ENCODE measurements at places on chromosomes 1 and 21.

DNA sequence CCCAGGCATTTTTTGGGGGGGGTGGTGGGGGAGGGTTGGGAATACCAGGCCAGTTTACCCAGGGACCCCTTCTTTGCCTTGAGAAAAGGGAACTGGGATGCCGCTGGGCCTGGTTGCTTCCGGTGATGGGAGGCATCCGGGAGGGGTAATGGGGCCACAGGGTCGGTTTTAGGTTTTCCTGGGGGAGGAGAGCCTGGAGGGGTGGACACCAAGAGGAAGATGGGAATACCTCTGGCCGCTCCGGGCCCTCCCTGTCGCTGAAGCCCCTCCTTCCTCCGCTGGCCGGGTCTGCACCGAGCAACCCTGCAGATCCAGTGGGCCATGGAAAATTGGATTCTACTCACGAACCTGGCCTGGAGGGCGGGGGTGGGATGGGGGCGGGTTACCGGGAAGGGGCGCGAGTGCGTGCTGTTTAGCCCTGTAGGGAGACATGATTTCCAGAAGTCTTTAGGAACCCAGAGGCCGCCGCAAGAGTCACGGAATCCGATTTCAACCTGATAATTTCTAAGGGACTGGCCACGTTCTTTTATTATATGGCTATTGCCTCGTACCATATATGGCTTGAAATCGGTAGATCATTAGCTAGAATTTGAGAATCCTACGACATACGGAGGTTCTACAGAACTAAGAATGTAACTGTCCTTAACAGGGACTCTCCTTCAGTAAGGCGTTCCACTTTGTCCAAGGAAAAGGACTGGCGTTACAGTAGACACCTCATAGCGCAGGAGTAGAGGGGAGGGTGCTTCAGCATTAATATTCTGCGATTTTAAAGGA, 749 bp downstream of the AKIRIN1 start:
- peak; percentile 2 for DNase-seq

DNA sequence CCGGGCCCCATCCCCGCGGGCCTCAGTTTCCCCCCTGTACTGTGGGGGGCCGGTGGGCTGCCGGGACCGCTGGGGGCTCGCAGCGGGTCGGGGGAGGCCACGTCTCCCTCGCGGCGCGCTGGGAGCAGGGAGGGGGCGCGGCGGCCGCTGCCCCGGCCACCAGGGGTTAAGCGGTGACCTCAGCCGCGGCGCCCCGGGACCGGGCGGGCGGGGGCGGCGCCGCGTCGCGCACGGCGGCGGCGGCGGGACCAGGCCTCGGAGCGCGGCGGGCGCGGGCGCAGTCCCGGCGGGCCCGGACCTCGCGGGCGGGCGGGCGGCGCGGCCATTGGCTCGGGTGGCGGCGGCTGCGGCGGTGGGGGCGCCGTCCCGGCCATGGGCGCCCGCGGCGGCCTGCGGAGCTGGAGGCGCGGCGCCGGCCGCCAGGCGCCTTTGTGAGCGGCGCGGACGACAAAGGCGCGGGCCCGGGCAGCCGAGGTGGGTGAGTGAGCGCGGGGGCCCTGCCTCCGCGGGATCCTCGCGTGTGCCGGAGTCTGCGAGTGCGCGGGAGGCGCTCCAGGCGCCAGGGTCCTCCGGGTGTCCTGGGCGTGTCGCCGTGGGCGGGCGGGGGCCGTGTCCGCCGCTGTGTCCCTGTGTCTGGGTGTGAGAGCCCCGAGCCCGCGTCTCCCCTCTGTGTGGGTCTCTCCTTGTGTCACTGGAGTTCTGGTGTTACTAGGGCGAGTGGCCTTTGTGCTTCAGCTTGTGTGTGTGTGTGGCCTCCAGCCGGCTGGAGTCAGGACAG, at the start of gene ARHGEF10L:
Gene ARHGEF10L (plus strand): TSS at position 222 of the 778 bp plus-strand sequence. CDS start 40,898 bp downstream, outside the sequence.
- no peak for DNase-seq

DNA sequence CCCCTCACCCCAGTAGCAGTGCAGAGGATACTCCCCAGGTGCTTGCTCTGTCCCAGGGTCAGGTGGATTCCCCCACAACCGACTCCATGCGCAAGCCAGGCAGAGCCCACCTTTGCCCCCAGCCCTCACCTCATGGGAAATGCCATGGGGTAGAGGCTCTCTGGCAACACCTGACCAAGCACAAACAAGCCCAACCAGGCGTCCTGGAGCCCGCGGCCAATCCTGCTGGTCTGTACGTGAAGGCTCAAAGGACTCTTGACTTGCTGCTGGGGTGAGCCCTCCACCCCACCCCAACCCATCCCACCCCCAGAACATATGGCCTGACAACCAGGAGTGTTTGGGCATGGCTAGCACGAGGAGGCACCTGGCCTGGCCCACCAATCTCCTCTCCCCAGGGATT, 1.8 kb downstream of the ADGRB2 start:
- DNase-seq: no peak

DNA sequence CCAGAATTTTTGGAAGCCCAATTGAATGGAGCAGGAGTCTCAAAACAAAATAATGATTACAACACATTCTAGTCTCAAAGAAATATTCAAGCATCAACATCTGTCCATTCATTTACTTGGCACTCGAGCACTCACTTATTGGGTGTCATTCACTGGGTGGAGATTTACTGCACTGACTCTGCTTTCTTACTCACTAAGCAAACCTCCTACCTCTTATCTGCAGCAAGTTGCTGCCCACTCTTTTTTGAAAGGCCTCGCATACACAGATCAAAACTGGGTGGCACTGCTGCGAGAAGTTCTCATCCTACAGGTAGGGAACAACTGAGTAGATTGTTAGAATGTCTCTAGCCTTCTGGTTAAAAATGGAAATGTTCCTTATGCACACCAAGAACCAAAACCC, 18.0 kb downstream of the RHBDL2 start:
- DNase-seq: no peak

GRCh38 chr1:10897981-10898728, 101.7 kb upstream of the CASZ1 start:
- no peak for DNase-seq

DNA sequence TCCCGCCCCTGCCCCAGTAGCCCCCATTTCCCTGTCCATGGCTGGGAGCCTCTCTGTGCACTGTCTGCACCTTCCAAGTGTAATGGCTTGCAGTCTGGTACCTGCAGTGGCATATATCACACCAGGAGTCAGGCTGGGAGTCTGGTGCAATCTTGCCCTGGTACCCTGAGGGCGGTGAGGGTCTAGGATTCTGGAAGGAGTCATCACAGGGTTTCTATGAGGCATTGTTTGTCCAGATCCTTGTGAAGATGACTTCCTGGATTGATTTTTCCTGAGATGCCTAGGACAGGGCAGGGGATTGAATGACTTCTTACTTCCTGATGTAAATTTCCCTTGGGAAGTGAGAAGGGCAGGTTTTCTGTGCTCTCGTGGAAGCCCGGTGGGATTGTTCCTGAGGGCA, 5.9 kb upstream of the PKP1 start:
- no peak for DNase-seq

- no peak for DNase-seq
Observed at GRCh38 chr1:181262069-181262468, 173.6 kb downstream of the IER5 start.

DNA sequence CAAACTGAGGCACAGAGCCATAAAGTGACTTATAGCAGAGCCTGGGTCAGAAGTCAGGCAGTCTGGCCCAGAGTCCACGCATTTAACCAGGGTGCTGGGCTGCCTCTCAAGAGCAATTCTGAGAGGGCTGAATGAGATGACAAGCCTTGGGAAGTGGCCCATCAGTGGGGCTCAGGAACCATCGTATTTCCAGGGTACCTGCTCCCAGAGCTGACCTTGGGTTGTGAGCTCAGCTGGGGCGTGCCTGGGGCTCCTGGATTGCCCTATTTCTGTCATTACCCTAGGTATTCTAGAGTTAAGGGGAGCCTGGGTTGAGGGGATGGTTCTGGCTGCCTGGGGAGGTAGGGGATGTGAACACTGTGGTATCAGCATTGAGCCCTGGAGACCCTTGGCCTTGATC, 49.4 kb downstream of the LGR6 start:
- no peak for DNase-seq

- DNase-seq: no peak
Observed at GRCh38 chr1:186768906-186769305, 59.8 kb upstream of the PLA2G4A start.

DNA sequence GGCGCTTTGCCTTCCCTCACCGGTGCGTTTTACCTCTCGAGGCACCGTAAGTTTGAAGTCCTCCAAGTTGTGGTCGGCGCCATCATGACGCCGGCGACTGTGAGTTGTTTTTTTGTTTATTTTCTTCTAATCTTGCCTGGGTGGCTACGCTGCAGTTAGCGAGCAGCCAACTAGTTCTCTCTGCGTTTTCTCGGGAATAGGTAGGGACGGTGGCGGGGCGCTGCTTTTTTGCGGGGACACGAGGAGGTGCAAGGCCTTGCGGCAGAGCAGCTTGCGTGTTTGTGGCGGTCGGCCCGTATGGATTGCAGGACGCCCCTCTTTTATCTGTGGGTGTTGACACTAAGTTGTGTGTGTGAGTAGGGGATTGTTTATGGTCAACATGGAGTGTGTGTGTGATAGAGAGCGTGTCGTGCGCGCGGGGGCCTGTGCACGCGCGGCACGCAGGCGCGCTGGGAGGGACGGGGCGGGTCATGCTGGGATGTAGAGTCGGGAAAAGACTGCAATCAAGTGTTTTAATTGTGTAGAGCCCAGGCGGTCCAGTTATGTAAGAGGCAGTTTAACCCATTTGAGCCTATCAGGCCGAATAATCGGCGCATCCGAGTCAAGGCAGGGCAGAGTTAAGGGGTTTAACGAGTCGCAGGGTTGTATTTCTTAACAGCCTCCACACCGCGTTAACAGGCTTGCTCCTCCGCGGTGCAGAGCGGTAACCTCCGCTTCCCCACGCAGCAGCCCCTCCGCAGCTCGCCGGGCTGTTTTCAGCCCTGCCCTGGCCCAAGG, 1.2 kb upstream of the NEGR1 start:
- no peak for DNase-seq

GRCh38 chr1:33060579-33061083, 20.3 kb upstream of the AZIN2 start:
- DNase-seq: no peak

- no peak for DNase-seq
Observed at GRCh38 chr1:55334160-55334559, 119.0 kb upstream of the USP24 start.

GRCh38 chr1:29962831-29963247, 726.5 kb downstream of the PTPRU start:
- no peak for DNase-seq

GRCh38 chr1:207058252-207058651, 5.2 kb downstream of the PFKFB2 start:
- no peak for DNase-seq
